CD4-positive, alpha-beta T cell treated with Interferon gamma for 1 hour (primary cell): ENCODE measurements at places on chromosomes 4 and X.

DNA sequence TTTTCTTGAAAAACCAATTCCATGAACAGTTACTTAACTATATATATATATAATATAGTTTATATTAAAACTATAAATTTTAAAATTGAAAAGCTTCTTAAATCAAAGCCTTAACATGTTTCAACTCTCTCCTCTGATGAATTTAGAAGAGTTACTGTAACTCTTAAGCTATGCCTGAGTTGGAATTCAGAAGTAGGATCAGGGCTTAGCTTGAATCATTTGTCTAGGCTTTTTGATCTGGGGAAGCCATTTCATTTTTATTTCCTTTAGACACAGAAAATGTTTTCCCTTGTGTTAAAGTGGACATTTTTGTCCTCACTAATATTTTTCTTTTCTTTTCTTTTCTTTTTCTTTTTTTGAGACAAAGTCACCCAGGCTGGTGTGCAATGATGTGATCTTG lies 40.4 kb upstream of the PDLIM5 start:
- no peak for DNase-seq

DNA sequence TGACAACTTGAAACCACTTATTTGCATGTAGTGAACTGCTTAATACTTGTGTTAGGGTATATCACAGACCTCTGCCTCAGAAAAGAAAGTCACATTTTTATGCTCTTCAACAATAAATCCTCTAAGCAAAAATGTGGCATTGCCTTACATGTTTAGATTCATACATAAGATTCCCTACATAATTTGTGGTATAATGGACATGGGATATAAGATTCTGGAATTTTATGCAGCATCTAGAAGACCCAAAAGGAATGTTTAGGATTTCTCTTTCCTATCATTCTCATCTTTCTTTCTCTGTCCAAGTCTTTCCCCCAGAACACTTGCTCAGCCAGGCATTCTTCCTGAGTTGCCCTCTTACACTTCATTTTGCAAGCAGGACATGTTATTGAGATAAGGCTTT lies 37.7 kb upstream of the TET2 start:
- DNase-seq, result no peak

- no peak for DNase-seq
Measured at GRCh38 chrX:20361890-20362262, 95.2 kb upstream of the RPS6KA3 start.

GRCh38 chr4:99885063-99885664 lies 9.1 kb downstream of the LAMTOR3 start:
- no peak for DNase-seq

DNA sequence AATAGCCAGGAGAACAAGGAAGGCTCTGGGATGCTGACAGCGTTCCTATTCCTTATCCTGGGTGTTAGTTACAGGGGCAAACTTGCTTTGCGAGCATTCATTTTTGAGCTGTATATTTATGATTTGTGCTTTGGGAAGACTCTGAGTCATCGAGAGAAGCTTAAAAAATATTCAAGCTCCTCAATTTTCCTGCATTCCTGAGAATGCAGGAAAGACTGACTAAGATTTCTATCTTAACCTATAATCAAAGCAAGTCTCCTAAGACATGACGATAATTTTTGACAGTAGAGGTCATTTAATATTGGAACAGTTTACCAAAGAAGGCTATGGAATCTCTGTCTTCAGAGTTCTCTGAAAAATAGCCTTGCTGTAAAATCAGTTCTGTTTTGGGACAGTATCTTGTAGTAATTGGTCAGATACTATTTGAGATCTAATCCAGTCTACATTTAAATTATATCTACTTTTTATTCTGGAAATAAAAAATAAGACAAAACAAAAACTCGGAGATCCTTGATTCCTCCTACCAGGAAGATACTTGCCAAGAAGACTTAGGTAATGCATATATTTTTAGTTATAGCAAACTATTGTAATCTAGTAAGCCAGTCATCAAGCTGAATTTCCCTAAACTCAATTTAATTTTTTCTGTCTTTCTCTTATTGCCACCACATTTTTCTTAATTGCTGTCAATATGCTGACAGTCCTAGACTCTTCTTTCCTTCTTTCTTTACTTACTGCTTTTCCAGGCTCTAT lies 31.7 kb downstream of the BBS12 start:
- DNase-seq, result no peak

DNA sequence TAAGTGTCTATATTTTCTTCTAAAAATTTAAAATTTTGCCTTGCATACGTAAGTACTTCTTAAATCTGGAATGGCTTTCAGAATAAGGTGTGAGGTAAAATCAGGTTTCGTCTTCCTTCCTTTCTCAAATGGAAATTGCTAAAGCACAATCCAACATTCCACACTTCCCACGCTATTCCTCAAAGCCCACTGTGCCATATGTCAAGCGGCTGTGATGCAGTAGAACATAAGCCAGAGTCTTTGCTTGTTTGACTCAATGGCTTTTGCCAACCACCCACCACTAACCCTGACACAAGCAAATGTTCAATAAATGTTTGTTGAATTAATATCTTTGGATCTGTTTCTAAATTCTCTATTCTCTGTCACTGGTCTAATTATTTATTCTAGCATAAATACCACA lies 1199.7 kb upstream of the TENM3 start:
- no peak for DNase-seq

GRCh38 chrX:155745792-155746191 lies 133.0 kb upstream of the TMLHE start:
- no peak for DNase-seq

DNA sequence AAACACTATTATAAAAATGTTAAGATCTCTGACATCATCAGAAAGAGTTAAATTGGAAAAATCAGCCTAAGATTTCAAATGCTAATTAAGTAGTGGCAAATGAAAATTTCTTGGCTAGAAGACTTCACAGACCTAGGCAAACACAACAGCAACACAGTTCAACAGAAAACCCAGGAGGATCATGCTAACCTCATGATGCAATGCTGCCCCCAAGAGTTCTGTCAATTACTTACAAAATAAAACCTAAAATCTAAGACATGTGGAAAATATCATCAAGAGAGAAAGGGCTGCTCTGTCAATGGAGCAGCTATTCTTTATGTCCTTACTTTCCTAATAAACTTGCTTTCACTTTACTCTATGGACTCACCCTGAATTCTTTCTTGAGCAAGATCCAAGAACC lies 21.0 kb downstream of the S100G start:
- no peak for DNase-seq
